D341Med (cell line): ENCODE measurements at places on chromosomes 3 and 15.
A peak's percentile ranks its signal among the peaks of the same experiment; 100 is the strongest.

- no peak for DNase-seq
Observed at GRCh38 chr15:89395996-89396395, 61.4 kb upstream of the POLG start.

DNA sequence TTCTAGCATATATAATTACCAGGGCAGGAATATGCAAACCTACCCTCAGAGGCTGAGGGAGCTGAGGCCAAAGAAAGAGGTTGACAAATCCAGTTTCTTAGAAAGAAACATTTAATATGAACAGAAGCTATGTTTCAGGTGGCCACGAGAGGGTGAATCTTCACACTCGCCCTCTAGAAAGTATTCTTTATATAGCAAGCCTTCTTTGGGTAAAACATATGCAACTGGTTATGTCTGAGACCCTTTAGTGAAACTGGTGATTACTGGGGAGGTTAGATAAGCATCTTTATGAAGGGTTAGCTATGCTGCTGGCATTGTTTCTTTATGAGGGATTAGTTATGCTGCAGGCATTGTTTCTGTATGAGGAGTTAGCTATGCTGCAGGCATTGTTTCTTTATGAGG, 50.7 kb upstream of the GOLGA6L2 start:
- peak; percentile 52 for DNase-seq

DNA sequence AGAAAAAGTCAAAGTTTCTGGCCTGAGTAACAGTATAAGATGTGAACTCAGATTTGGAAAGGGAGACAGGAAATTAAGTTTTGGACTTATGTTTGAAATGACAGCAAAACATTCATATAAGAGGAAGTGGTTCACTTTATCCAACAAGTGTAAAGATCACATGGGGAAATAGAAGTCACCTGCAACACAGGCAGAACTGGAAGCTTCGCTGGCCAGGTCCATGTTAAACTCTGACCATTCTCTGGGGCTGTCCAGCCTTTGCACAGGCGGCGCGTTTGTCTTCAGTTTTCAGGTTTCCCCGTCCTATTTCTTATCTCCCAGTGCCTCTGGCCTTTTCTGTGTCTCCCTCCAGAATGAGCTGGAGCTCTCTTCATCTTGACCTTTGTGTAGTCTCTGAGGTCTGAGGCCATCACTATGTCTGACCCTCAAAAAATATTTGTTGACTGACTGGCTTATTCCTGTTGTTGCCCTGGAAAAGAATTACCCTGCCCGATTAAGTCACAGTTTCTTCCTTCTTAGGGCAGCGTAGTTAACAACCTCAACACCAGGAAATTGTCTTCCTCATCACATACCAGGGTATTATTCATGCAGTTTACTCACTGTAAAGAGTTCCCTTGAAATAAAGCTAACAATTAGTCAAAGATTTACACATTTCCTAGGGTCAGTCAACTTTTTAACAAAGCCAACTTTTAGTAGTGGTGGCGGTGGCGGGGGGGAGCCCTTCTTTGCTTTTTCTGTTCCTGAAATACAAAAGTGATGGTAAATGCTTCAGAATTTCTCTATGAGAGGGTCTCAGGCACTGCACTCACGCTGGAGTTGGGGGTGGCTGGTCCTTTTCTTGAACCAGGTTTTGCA, 959 bp upstream of the RASA2 start:
- DNase-seq: no peak

DNA sequence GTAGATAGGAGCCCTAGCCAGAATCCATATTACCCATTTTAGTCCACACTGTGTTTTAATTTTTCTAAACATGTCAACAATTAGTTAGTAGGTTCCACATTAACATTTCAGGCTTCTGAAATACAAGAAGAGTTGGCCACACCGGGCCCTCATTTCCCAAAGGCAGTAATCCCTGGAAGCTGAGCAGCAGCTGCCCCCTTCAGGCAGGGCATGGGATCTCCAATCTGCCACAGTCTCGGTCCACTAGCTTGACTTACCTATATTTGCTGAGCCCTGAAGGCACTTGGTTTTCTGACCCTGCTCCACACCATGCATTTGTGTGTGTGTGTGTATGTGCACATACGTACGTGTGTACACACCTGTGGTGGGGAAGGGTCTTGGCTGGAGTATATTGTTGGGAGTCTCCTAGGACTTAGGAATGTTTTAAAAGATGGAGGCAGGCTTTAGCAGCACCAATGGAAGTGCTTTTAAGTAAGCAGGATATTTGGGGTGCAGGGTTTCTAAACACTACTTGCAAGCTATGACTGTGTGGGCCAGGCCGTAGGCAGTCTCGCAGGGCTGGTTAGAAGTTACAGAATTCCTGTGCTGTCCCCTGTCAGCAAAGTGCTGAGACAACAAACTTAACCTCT, 71.2 kb upstream of the SOX14 start:
- peak; percentile 80 for DNase-seq

DNA sequence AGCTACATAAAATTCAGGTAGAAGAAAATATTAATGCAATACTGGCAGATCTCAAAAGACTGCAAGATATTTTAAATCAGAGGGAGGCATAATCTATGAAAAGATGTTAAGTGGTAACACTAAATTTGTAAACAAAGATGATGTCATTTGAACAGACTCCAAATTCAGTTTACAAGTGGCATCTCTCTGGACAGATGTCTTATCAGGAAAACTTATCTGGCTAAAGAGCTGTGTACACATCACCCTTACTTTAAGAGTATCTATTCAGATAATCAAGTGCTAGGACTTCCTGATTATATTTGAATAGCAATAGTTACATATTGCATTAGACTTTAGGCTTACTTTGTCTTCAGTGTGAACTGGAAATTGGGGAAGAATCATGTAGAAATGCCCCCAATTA, 231.5 kb downstream of the WDR72 start:
- no peak for DNase-seq

DNA sequence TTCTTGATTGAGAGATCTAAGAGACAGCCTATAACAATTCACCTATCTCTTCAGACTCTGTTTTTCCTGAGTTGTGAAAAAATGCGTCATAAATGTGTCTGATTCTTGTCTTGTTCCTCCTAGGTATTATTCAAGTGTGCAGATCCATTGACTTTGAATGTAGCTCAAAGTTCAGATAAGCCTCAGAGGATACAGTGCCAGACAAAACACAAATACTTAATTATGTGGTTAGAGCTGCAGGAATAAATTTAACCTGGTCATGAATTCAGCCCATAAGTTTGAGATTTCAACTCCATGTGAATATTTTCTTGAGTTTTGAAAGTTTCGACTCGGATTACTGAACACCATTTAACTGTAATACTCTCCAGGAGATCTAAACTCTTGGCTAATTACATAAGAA, 174.0 kb downstream of the ECT2 start:
- no peak for DNase-seq

DNA sequence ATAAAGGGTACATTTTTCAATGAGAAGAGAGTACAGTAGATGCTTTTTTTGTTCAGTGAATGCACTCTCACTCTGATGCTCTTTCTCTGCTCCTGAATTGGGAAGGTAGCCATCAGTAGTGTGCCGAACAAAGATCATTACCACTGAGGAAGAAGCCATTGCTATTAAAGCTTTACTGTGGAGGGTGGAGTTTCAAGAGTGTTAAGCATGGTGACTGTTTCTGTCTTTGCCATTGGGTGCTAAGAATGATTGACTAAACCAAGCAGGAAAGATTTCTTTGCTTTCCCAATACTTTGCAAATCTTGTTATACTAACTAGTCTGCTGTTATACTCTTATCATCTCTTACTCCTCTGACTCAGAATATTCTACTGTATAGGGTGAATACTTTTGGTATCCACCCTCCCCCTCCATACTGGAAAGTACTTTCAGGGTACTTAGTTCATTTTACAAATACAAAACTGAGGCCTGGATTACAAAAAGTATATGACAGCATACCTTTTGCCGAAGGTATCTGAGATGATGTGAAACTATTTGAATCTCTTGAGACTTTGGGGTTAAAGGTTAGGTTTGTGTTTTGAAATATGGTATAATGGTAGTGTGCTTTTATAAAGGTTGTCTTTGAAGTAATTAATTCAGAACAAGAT, 1.7 kb downstream of the RAB11A start:
- peak; percentile 30 for DNase-seq

DNA sequence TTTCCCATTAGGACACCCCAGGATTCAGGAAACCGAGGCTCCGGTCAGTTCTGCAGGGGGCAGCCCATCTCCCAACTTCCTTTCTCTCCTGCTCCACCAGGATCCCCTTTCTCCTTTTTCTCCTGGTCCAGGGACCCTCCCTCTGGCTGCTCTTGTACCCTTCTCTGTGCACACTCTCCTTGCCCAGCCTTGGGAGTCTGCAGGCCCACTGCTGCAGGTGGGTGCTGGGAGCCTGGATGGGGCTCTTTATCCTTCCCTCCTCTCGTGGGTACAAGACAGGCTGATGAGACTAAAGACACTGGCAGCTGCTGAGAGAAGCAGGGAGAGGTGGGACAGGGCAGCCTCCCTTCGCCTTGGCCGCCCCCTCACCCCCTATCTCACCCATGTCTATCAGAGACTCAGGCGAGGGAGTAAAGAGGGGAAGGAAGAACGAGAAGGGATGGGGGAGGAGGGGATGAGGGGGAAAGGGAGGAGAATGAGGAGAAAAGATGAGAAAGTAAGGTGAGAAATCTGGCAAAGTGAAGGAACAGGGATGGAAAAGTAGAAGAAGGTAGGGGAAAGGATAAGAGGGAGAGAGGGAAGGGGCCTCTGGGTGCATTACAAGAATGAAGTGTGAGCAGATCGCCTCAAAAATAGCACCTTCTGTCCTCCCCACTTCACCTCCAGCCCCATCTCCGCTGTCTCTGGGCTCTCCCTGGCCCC, 45.2 kb downstream of the ITGA11 start:
- no peak for DNase-seq

- DNase-seq: no peak
Observed at GRCh38 chr15:57355259-57355658, 21.0 kb upstream of the CGNL1 start.

DNA sequence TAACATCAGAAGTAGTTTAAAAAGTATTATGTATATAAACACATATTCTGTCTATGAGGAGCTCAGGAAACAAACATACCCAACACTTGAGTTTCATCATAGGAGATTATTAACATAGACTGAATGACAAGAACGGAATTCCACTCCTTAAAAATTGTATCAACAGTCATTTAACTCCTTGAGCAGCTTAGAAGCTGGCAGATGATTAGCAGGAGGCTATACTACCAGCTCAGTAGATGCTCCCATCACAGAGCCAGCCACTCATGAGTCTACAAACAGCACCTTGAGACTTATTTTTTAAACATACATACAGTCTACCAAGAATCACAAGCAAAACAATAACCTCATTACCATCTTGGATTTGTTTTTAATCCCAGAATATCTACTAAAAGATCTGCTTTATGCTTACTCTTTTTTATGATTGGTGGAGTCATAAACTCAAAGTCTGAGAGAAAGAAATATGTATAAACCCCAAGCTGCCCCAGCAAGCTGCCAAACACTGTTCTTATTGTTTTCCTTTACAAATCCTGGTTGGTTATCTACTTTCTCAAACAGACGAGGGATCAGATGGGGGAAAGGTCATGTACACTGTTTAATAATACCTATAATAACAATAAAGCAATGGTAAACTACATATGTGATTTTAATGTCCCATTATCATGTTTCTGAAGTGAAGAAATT, 59.5 kb downstream of the CBLB start:
- no peak for DNase-seq
